ENCODE measurements at places on chromosomes 12 and 14.

DNA sequence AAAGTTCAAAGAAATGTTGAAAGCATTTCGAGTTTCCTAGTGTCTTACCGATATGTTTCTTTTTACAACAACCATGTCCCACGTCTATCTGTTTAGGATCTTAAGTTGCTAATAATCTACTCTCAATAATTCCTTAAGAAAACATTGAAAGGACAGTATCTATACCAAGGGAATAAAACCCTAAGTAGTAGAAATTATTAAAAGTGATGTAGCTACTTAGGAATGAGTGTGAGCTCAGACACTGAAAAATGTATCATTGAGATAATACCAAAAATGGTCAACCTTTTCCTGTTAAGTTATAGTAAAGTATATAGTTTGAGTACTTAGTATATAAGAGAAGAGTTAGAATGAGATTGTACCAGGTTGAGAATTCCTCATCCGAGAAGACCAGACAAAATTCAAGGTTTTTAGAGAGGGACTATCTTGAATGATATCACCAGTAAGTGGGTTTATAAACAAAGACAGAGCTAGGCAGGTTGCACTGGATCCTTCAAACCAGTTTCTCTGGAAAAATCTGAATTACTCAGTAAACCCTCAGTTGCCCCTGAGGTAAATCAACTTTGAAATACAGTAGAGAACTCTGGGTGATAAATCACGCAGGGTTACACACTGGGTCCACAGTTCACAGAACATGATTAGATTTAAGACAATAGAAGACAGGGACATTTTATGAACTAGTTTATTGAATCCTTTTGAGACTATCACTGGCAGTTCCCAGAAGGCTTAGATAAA, 96.8 kb downstream of the ERGIC2 start:
- DNase-seq, result no peak

- DNase-seq, result no peak
Observed at GRCh38 chr12:67818459-67818903, 169.9 kb downstream of the DYRK2 start.

DNA sequence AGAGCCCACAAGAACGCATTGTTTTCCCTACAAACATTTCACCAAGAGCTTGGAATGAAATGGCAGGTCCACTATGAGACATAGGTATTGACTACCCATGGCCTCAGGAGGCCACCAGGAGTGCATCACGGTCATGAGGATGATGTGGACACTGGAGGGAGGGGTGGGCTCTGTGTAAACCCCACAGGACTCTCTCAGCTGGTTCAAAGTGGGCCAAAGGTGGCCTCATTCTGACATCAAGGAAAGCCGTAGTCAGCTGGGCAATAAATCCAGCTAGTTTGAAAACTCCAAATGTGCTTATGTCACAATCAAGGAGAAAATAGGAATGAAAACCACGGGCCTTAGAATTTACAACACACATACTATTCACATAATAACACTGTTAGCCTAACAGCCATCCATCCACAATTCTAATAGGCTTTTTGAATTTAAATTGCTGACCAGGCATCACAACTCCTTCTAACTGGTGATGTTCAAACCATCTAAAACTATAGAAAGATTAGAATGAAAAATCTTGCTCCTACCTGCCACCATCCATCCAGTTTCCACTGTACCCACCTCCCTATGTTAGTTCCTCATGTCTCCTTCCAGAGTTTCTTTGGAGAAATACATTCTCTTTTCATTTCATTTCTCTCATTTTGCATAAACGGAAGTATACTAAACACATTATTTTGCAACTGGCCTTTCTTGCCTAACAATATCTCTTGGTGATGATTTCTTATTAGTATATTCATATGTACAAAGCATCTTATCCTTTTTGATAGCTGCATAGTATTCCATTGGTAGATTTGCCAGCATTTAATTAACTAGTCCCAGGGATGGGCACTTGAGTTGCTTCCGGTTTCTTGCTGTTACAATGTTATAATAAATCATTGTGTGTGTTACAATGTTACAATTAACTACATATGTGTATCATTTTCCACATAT, 21.5 kb downstream of the CMKLR1 start:
- DNase-seq, result no peak

GRCh38 chr12:116959198-116959460, 48.4 kb downstream of the FBXW8 start:
- DNase-seq, result no peak

DNA sequence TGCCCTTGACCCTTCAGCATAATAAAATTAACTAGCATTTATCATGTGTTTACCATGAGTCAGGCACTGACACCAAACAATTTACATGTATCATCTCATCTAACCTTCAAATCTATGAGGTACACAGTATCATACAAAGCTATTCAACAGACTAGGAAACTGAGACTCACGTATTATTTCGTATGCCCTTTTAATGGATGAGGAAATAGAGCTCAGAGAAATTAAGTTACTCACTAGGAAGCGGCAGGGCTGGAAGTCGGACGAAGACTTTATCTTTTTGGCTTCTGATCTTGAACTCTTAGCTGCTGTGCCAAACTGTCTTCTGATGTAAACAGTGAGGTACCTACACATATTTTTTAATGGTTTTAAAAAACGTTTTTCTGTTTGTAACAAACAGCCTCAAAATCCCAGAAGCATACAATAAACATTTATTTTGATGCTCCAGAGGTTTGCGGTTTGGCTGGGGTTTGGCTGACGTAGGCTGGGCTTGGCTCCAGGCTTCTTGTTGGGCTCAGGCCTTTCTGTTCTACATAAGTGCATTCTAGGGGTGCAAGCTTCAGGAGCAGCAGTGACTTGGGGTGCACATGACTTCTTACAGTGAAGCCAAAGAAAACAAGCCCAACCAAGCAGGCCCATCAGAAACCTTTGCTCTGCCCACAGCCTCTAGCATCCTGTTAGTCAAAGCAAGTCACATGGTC, 184.7 kb downstream of the TBX5 start:
- no peak for DNase-seq

Data from activated naive CD4-positive, alpha-beta T cell treated with anti-CD3 and anti-CD28 coated beads for 36 hours (primary cell).